ENCODE measurements at places on chromosomes 16 and 17.

DNA sequence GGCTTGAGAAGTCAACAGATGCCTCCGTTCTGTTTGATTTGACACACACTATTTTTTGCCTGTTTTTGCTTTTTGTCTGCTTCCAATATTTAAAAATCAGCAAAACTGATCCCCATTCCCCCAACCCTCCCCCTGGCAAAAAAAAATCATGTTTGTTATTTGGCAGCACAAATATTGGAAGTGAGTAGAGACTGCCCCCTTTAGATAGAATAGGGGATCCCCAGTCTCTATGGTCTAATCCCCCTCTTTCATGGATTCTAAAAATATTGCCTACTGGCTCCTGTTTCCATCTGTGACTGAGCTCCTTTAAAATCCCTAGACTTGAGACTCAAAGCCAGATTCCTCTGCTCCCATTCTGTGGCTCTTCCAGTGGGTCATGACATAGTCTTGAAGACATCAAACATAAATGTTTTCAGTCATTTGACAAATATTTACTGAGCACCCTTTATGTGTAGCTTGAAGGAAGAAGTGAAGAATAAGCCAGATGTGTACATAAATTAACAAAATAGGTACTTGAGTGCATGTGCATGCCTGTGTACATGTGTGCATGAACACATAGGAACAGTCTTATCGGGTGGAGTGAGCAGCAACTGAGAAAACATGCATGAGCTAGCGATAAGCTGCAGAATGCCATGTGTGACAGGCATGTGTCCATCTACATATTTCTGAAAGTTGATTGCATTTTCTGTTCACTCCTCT lies 101.2 kb downstream of the SALL1 start:
- no peak for DNase-seq

DNA sequence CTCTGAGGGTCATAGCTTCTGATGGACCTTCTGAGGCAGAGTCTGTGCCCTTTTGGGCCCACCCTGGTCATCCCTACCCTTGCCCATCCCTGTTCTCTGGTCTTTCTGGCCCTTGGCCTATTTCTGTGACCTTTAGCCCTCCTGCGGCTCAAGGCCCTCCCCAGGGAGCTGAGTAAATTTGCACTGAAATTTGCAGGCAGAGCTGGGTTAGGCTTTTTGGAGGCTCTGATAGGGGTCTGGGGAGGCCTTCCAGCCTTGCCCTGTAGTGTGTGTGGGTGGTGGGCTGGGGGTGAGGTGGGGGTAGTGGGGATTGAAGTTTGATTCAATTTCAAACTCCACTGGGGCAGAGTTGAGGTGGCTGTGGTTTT lies 17.8 kb downstream of the RARA start:
- no peak for DNase-seq

GRCh38 chr16:47019568-47019967 lies 46.1 kb upstream of the DNAJA2 start:
- no peak for DNase-seq

- no peak for DNase-seq
These were observed 17.4 kb downstream of the DRC7 start for GRCh38 chr16:57711993-57712392.

DNA sequence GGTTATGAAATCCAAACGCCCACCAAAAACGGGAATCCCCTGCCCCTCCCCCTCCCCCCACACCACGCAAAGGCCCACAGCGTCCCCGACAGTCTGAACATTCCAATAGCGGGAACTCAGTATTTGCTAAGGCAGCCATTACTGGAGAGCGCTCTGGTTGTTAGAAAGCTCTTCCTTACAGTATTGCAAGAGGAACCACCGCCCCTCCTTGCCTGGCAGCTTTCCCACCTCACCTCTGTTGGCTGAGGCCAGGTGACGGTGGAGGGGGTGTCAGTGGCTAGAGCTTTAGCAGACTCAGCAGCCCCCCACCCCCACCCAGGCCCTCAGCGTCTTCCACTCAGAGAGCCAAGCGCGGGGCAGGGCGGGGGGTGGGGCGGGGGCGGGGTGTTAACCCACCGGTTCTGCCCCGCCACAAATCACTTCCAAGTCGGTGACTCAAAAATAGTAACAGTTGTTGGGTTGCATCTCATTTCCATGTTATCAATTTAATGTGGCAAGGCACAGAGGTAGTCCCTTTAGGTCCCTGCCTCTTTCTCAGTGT lies 2.2 kb upstream of the PLEKHH3 start:
- no peak for DNase-seq

DNA sequence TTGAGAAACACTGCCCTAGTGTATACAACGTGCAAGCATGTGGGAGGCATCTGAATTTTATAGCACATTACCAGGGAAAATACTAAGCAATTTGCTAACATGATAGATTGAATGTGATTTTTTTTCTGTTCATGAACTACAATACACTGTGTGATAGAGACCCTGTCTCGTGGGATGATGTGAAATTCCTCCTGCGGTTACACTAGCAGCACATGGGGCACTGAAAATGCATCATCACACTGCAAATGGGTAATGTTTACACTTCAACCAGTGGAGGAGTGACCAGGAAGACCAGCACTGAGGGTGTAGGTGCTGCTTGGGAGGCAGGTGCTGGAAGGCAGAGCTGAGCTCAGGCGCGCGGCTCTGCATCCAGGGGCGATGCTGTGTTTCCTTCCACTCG lies 28.8 kb downstream of the ORC6 start:
- no peak for DNase-seq

- no peak for DNase-seq
These were observed 12.5 kb downstream of the C17orf78 start for GRCh38 chr17:37388266-37388665.

- DNase-seq = no peak
These were observed 1103.5 kb upstream of the RBFOX1 start for GRCh38 chr16:6229186-6229585.

DNA sequence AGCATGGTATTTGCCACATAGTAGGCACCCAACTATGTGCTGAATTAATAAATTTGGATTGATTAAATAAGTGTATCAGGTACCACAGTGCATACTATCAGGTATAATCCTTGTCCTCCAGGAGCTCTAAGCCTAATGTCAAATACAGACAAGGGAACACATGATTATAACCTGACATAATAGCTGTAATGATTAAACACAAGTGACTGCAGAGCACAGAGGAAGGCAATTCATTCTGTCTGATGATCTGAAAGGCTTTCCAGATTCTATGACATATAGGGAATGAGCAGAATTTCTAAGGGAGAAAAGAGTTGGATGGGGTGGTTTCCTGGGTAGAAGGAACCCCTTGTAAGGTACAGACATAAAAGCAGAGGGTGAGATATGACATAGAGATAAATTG lies 273.5 kb downstream of the KIF2B start:
- no peak for DNase-seq

DNA sequence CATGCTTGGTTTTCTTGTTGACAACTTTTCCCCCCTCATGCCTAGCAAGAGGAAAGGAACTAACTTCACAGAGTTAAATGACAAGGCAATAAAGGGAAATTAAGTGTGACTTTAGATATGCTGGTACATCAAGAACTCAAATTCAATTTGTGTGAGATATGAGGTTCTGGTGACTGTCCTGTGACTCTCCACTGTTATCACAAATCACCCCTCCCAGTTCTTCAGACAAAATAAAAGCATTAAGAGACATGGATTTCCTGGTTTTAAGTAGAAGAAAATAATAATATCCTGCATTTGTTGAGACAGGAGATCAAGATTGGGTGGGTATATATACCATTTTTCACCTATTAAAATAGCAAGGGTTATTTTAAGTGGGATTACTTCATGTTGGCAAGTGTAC lies 46.2 kb downstream of the SNTB2 start:
- DNase-seq = no peak

GRCh38 chr17:30340801-30341356 lies 7.0 kb upstream of the TMIGD1 start:
- DNase-seq = no peak

DNA sequence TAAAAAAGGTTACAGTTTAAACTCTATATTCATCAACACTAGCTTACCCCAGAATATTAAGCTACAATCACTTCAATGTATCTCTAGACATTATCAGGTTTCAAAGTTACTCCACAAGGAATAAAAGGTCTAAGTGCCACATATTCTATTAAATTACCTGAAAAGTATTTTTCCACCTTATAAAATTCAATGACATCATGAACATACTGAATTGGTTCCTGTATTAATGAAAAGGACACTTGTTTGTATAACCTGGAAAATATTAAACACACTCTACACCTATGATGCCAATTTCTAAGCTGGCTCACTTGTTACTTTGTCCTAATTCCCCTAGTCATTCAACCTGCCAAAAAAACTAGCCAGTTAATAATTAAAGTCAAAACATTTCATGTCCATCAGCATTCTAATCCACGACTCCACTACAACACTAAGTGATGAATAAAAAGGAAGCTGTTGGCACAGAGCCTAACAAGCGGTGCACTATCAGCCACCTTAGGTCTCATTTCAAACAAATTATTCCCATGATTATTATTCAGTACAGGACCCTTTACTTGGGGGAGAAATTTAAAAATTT lies 12.2 kb downstream of the MED13 start:
- no peak for DNase-seq

DNA sequence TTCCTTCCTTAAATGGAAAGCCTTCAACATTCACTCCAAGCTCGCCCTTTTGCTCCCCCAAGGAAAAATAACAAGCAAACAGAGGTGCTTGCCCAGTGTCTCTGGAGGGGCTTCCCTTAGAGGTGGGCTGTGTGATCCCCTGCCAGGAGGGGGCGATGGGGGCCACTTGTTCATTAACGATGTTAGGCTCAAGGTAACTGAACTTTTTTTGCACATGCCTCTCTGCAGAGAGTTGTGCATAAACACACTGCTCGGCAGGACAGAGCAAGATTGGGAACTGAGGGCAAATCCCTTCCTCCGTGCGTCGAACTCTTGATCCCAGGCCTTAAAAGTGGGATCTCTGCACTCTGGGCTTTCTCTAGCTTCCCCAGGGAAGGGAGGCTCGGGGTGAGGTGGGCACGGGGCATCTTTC lies 15.5 kb upstream of the NAGLU start:
- no peak for DNase-seq

- no peak for DNase-seq
These were observed 2.3 kb upstream of the SCRN2 start for GRCh38 chr17:47843391-47843730.

DNA sequence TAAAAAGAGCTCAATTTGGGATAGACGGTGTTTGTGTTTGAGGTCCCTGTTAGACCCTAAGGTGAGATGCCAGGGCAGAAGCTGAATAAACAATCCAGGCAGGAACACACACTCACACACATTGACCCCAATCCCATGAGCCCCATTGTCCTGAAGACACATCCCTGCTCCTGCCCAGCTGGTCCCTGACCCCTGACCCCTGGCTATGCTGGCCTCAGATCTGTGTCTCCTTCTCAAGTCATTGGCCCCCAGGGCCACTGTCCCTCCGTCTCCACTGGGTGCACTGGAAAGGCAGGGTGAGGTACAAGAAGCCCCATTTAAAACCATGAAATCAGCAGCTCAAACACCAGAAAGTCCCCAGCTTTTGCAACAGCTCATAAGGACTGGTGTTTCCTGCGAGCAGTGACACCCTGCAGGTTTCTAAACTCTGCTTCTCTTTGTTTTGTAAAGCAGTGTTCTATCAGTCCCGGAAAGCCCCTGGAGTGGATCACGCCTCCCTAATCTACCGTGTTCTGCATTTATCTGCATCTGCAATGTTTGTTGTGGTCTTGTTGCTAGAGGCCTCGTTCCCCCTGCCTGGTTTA lies 18.0 kb upstream of the ASGR2 start:
- no peak for DNase-seq

- DNase-seq = no peak
These were observed 129.5 kb downstream of the PRKCB start for GRCh38 chr16:23965137-23965733.

- DNase-seq = no peak
These were observed 191.1 kb upstream of the IRX3 start for GRCh38 chr16:54477714-54478113.

DNA sequence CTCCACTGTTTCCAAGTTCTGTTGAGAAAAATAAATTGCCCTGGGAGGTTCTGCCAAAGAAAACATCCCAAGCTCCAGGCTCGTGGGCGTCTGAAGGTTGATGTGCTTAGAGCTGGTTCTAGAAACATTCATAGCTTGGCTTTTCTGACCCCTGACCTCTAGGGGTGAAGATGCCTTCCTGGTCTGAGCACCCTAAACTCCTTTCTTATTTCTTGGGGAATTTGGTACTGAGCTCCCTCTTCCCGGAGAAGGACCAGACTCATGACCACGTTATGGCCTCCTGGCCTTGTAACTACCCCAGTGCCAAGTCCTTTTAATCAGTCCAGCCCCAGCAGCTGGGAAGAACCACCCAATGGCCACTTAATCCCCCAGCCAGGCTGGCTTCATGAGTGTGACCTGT lies 66.4 kb downstream of the MYH11 start:
- DNase-seq = no peak

DNA sequence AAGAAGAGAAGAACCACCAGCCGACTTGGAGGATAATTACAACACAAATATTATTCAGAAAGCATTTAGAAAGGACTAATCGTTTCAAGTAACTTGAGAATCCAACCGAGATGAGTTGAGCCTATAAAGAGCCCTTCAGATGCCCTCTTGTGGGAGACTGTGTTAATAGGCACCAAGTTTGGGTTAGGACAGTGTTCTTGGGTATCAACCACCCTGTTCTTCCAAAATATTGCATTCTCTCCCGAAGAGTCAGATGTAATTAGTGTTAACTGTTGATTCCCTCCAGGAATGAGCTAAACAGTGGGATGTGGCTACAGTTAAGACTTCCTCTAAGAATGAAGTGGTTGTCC lies 87.8 kb upstream of the NOL11 start:
- no peak for DNase-seq

DNA sequence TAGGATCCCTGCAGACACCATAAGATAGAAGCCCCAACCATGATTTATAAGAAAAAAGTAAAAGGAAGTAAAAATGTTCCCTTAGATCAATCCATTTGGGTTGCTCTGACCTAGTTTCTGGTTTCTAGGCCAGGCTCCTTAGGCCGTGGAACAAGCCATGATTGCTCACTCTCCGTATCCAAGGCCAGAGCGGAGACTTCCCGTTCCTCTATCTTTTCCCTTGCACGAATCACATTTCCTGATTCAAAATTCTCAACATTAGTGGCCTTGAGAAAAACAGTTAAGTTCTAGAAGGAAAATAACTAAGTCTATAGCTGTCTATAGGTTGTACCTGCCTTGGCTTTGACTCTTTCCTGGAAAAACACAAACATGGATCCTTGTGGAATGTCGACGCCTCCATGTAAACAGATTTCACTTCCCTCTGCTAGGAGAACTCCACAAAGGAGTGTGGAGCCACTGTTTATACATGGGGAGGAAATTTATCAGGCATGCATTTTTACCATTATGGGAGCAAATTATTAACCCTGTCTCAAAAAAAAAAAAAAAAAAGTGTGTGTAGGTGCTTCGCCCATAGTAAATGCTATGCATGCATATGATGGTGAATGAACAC lies 149.6 kb downstream of the ZFHX3 start:
- no peak for DNase-seq

- DNase-seq = no peak
These were observed 7.3 kb upstream of the PRSS36 start for GRCh38 chr16:31157136-31157535.

DNA sequence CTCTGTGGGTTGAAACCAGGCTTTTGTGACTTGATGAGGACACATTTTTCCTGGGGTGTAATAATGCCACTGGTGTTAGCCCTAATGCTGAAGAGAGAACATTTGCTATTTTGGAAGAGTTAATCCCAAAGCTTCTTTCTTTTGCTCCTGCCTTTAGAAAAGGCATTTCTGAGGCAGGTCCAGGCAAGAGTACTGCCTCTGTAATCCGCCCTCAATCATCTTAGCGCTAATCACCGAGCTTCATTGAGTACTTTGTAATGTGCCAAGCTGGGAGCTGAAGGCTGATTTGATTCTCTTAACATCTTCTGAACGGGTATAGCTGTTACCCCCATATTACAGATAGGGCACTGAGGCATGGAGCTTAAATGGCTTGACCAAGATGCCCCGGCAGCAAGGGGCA lies 60.3 kb downstream of the AKAP1 start:
- DNase-seq = no peak

- no peak for DNase-seq
These were observed 11.3 kb upstream of the PRR29 start for GRCh38 chr17:63986821-63987220.

Measured in esophagus squamous epithelium (tissue), 5 donors.